ENCODE measurements at places on chromosomes 7 and 10.
A peak's percentile ranks its signal among the peaks of the same experiment; 100 is the strongest.

DNA sequence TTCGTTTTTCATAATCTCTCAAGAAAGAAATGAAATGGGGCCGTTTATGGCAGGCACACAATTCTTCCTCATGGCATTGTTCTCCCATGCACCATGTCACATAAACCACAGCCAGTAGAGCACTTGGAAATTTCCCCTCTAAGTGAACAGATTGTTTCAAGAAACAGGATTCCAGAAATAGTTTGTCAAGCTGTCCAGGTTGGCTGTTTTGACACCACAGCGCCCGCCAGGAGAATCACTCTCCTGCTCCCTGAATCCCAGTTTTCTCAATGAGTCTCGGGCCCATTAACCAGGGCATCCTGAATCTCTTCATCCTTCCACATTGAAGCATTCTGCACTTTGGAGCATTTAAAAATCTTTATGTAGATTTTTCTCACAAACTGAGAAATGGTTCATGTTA, 172.2 kb upstream of the NEBL start:
- DNase-seq, result no peak

- DNase-seq, result no peak
Observed at GRCh38 chr7:40978047-40978446, 724.8 kb downstream of the INHBA start.

- DNase-seq, result peak; percentile 22
Observed at GRCh38 chr7:15305002-15305600, 256.7 kb downstream of the AGMO start.

- DNase-seq, result no peak
Observed at GRCh38 chr7:36391436-36392198, 2.0 kb downstream of the ANLN start.

DNA sequence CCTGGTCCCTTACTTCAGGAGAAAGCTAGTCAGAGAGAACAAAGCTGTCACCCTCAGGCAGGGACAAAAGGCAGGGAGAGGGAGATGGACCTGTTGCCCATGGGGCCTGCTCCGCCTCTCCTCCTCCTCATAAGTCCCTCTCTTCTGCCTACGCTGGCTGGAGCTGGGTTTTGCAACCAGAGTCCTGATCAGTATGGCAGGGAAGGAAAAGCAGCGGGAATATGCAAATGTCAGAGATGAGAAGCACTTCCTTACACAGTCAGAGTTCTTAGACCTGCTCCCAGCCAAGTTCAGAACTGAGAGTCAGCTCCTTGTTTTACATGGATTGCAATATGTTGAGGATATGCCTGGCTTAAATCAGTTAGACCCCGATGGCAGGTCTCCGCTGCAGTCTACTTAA, 231.1 kb downstream of the ADAM12 start:
- no peak for DNase-seq

- DNase-seq, result no peak
Observed at GRCh38 chr7:29854257-29854938, 48.1 kb downstream of the WIPF3 start.

- no peak for DNase-seq
Observed at GRCh38 chr10:101063050-101063525, 1.3 kb downstream of the KAZALD1 start.

- DNase-seq, result no peak
Observed at GRCh38 chr7:55521512-55521911, 50.8 kb downstream of the VOPP1 start.

DNA sequence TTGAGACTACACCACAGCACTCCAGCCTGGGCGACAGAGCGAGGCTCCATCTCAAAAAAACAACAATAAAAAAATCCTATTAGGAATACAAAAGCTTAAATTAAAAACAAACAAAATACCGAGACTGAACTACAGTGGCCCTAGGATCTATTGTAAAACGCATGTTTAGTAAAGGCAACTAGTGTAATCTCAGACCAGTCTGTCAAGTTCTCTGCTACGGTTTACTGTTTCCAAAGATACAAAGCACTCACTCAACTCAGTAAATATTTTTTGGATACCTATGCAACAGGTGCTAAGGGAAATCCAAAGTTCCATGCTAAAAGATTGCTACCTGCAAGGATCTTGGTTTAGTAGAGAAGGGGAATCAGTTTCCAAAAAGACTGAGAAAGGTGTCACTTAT, 3.4 kb upstream of the MIOS start:
- DNase-seq, result no peak

DNA sequence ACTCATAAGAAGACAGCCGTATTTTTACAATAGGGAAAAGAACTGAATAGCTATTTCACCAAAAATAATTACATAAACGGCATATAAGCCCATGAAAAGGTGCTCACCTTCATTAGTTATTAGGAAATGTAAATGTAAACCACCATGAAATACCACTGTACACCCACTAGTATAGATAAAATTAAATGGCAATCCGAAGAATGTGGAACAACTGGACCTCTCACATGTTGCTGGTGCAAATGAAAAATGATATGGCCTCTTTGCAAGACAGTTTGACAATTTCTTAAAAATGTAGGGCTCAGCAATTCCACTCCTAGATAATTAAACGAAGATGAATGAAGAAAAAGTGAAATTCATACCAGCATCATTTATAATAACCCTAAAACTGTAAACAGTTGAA, 91.8 kb downstream of the MAPK8 start:
- DNase-seq, result no peak

- DNase-seq, result no peak
Observed at GRCh38 chr10:42615419-42615818, 23.0 kb downstream of the ZNF33B start.

- no peak for DNase-seq
Observed at GRCh38 chr10:14023673-14024328, 306.9 kb downstream of the FRMD4A start.

DNA sequence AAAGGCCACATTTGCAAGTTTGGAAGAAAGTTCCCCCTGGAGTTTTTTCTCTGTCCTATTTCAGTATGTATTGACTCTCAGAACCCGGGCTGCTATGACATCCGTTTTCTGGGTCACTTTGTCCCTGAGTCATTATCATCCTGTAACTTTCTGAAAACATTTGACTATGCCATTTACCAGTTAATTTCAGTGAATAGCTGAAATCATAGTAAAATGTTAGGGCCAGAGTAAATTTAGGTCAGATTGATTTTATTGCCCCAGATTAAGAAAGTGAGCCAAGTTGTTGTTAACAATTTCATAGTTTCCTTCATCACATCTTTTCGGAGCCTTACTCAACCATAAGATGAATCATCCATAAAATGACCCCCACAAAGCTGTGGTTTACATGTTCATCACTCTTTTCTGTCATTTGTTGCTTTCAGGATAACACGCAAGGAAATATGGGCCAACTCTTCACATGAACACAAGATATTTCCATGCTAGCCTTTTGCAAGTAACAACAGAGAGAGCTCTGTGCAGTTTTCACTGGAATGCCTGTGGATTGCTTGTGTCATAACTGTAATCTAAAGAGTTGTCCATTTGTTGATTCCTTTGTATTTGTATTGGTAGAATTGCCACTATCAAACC, 3.9 kb upstream of the MACC1 start:
- peak; percentile 55 for DNase-seq

DNA sequence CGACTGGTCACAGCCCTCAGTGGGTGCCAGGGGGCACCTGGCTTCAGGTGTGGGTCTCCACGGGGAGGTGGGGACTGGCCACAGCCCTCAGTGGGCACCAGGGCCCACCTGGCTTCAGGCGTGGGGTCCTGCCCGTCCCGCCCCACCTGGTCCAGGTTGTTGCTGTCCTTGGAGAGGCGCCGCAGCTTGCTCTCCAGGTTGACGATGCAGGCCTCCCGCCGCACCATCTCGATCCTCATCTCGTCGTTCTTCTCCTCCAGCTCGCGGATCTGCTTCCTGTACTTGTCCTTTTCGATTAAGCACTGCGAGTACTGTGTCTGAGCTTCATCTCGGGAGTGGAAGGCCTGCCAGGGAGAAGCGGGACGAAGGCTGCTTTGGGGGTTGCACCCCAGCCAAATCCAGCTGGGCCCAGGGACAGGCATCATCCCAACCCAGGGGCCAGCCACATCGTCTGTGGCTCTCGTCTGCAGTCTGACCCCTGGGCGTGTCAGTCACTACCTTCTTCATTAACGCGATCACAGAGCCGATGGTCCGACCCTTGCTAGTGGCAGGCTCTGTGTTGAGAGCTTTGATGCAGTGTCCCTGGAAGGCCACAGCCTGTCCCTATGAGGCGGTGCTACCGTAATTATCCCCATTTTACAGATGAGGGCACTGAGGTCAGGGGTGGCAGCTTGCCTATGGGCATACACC, 92.9 kb upstream of the GNA12 start:
- no peak for DNase-seq

- no peak for DNase-seq
Observed at GRCh38 chr7:50658696-50659095, 93.5 kb upstream of the DDC start.

DNA sequence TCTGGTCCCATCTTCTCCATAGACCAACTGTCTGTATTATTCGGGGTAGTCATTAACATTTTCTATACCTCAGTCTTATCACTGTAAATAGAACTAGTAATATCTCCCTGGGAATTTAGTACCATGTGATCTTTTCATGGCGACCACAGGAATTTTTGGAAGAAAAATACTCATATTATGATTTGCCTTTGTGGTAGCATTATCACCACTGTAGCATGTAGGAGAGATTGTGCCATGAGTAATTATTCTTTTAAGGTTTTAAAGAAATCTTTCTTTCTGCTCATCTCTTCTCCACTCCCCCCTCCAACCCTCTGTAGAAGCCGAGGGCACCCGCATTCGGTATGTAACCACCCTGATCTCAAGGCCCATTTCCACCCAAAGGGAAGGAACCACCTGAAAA, 25.0 kb downstream of the ZNF365 start:
- DNase-seq, result no peak

DNA sequence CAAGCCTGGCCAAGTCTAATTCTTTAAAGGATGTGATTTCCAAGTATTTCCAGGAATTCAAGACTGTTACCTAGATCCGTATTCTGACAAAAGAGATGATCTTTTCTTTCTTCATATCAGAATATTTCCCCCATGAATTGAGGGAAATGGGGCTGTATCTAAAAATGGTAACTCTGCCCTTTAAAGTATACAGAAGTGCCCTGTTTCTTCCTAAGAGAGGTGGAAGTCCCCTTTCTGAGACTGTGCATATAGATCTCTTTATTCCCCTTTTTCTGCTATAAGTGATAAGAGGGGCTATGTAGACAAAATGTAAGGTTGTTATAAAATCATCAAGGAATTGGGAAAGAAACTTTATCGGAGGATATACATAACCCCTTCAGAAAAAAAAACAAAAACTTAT, 287.1 kb upstream of the KAT6B start:
- no peak for DNase-seq

GRCh38 chr10:69948261-69948660, 104.4 kb upstream of the MACROH2A2 start:
- no peak for DNase-seq

GRCh38 chr10:24475598-24475997, 248.1 kb downstream of the ARHGAP21 start:
- no peak for DNase-seq

GRCh38 chr7:11690395-11690794, 141.6 kb downstream of the THSD7A start:
- no peak for DNase-seq

- DNase-seq, result no peak
Observed at GRCh38 chr7:98619450-98620321, 2.6 kb downstream of the NPTX2 start.

- peak; percentile 97 for DNase-seq
Observed at GRCh38 chr7:23531794-23532489, at the start of gene TRA2A. Gene TRA2A (minus strand): TSS chr7:23531981. CDS start chr7:23531824, 157 bp downstream.

DNA sequence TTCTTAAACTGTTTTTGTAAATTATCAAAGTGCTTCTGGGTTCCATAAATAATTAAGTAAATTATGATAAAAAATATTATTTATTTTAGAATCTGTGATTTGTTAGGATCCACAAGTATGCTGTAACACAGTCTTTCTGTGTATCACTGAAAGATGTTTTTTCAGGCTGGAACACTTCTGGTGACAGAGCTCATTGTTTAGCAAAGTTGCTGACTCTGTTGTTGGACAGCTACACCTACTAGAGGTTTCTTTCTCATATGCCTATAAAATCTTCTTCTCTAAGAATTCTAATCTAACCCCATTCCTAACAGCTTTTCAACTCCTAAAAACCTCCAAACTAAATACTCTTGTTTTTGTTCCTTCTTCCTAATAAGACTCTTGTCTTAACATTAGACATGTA, 176.8 kb downstream of the THSD7A start:
- no peak for DNase-seq

- DNase-seq, result peak; percentile 98
Observed at GRCh38 chr7:138459413-138460175, 465 bp upstream of the TRIM24 start.

DNA sequence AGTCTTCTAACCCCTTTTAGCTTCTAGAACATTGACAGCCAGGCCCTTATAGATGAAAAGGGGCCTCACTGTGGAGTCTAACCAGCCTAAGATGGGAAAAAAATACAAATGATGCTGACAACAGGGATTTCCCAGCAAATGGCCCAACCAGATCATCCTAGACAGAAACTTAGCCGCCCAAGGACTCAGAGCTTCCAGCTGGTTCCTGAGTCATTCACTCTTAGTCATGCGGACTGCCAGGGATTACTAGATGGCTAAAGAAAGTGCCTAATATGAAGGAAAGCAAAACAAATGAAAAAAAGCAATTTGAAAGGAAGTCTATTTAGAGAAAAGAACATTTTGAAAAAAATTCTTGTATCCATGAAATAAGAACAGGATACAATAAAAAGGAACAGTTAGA, 23.7 kb downstream of the TSPAN14 start:
- DNase-seq, result no peak

DNA sequence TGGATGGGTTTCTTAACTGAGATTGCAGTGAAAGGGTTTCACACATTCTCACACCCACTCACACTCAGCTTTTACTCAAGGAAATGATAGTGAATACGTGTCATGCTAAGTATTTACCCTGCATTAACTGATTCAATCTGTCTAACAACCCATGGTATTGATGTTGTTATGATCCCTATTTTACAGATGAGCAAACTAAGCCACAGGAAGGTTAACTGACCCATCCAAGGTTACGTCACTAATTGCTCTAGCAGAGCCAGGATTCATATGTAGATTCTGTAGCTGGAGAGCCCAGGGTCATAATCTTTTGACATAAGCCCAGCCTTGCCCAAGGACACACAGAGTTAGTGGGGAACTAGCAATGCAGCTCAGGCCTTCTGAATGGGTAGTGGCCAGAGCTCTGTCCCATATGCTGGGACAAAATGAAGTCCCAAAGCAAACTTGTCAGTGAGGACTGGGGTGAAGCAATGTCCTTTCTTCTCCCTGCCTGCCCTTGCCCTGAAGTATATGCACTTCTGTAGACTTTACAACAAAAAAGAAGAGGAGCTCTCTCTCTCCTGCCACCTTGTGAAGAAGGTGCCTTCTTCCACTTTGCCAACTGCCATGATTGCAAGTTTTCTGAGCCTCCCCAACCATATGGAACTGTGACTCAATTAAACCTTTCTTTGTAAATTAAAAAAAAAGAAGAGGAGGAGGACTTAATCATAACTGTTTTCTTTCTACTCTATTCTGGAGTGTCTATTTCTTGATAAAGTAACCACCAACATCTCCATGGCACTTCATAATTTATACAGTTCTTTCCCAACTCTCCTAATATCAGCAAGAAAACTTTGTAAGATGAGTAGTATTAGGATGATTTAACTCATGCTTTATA, 4.9 kb upstream of the CYP3A7 start:
- no peak for DNase-seq

DNA sequence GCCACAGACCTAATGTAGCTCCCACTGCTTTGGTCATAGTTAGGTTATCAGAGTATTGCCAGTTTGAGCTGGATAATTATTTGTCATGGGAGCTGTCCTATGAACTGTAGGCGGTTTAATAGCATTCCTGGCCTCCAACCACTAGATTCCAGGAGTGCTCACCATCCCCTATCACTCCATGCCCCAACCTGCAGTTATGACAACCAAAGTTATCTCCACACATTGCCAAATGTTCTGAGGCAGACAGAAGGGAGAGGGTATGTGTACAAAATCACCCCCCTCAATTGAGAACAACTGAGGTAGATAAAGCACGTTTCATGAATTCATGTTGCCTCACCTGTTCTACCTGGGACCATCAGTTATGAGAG, 119.0 kb upstream of the CACUL1 start:
- DNase-seq, result no peak
